HCT116 (cell line): ENCODE measurements at places on chromosomes 13 and 19. TPM values are rescaled to one million over a fixed set of nuclear protein-coding genes. Genes with fewer than 3 reads are reported as not detected.

- DNase-seq = no peak
Observed at GRCh38 chr19:1884719-1885334, 469 bp downstream of the ABHD17A start.

ZFP28 gene
- total RNA-seq = not detected

DNA sequence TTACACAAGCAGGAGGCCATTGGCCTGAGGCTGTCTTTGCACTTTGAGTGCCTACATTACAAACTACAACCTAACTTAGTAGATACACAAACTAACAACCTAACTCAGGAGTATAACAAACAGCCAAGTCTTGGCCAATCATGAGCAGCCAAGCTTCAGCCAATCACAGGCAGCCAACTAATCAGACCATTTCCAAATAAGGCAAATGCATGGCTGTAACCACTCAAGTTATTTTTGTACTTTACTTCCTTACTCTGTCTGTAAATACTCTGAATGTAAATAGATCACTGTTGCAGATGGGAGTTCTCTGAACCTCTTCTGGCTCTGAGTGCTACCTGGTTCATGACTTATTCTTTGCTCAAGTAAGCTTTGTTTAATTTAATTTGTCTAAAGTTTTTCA lies 748.1 kb upstream of the SGCG start:
- DNase-seq = no peak

DNA sequence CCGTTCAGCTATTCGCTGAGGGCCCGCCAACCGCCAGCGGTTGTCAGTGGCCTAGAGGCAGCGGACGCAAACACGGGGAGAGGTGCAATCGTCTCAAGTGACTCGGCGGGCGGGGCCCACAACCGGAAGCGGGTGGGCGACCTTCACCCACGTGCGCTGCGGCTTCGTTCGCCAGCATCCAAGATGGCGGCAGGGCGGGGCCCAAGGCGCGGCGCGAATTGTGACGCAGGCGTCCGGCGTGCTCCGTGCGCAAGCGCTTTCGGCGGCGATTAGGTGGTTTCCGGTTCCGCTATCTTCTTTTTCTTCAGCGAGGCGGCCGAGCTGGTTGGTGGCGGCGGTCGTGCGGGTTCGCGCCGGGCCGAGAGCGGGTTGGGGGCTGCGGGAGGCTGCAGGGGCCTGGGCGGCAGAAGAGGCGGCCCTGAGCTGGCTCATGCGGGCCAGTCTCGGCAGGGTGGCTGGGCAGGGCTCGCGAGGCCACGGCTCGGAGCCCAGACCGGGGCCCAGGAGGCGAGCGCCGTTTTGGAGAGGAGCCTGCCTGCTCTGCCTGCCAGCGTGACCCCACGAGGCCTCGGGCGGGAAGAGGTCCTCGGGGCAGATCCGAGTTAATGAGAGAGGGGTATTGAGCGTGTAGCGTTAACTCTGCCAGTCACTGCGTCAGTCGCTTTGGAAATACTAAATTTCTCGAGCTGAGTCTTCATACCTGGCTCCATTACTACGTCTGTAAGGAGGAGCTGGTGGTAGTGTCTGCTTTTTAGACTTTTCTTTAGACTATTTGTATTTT lies at the start of gene UBA52:
TSS of gene UBA52 (plus strand) at position 294 of the 781 bp plus-strand sequence. CDS start 1,444 bp downstream, outside the sequence.
- DNase-seq = peak; percentile 96
